ENCODE measurements at places on chromosomes 12 and 14.

DNA sequence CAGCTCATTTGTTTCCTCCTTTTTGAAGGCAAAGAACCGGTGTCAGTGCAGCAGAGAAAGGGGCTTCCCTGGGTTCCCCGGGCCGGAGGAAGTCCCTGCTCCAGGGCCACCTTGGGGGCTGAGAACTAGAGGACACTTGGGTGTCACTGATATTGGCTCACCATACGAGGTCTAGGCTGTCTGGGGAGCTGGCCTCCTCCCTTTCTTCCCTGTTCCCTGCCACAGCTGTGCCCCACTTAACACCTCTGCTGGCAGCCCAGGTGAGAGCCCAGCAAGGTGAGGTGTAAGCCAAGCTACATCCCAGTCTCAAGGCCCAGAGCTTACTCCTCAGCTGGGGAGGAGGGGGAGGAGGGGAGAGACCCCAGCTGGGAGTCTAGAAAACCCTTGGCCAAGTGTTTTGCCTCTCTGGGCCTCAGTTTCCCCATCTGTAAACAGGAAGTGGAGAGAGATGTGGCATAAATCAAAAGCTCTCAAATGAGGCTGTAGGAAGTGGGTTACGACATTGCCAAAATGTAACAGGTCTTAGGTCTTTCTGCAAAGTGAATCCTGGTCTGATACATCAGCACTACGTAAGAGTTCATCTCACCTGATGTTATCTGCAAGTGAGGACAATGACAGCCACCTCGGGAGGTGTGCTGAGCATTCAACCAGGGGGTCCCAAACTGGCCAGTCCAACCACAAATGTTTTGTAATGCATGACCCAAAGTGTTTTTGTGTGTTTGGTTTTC, 25.5 kb downstream of the RASAL1 start:
- DNase-seq = no peak

- no peak for DNase-seq
These were observed 74.4 kb upstream of the MAP1LC3B2 start for GRCh38 chr12:116484807-116485206.

DNA sequence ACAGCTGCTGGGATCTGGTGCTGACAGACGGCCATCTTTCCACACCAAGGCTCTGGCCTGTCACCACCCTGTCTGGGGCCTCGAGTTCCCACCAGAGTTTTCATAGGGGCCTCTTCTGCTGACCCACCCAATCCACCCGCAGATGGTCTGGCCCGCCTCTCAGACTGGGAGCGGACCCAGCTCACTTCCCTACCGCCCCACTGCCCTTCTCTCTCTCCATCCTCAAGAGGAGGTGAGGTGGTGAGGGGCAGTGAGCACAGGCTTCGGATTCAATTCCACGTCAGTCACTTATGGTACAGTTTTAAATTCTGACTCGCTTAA, 12.3 kb upstream of the RPS6KL1 start:
- no peak for DNase-seq

DNA sequence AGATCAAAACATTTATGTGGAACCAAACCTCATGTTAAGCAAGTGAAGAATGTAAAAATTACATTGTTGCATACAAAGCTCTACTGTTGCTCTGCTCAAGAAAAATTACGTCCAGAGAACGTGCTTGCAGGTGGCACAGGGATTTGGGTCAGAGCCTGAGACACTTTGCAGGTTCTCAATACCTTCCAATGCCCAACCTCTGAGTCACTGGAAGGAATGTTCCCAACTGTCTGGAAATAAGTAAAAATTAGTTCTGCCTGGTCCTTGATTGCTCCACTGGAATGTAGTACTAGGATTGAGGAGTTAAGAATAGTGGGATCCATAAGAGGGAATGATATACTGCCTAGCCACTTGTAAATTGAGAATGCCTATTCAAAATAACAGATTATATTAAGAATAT, 2.8 kb upstream of the IFNG start:
- no peak for DNase-seq

DNA sequence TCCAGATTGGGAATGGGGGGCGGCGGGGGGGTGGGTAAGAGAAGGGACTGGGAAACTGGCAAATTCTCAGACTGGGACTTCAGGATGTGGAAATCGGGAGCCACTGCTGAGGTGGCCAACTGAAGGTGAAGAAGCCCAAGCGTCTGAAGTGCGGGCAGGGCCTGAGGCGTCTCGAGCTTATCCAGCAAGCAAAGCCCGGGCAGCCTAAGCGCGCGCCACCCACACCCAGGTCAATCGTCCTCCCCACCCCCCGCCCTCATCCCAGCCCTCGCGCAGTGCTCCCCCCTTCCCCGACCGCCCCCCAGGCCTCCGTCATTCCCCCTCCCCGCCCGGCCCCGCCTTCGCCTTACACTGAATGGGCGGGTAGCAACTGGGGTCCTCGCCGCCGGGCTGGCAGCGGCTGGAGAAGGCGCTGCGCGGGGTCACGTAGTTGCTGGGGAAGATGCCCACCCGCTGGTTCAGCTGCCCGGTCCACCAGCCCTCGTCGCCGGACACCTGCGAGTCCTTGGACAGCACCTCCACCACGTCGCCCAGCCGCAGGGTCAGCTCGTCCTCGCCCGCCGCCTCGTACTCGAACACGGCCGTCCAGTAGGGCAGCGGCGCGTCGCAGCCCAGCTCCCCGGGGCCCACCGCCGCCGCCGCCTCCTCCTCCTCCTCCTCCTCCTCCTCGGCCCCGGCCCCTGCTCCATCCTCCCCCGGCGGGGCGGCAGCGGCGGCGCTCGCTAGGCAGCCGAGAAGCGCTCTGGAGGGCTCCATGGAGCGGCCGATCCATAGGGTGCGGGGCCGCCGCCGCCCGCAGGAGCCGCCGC, 693 bp downstream of the MAP3K9 start:
- DNase-seq = no peak

DNA sequence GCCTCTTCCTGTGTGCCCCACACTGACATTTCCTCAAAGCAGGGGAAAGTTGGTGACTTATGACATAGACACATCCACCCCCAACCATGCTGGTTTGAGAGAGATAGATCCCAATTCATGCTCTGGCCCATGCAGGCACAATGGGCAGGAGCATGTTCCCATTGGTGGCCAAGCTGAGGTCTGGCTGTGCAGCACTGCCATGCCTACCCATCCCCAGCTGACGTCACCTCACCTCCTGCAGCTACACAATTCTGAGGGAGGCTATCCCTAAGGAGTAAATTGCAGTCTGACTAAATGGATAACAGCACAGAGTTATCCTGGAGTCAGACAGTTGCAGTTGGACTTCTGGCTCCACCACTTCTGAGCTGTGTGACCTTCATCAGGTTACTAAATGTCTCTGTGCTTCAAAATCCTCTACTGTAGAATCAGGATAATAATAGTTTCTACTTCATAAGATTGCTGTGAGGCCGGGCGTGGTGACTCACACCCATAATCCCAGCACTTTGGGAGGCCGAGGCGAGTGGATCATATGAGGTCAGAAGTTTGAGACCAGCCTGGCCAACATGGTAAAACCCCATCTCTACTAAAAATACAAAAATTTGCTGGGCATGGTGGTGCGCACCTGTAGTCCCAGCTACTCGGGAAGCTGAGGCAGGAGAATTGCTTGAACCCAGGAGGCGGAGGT, 323.9 kb downstream of the BCL11B start:
- no peak for DNase-seq

- DNase-seq = no peak
These were observed 60.7 kb upstream of the SAV1 start for GRCh38 chr14:50728836-50729235.

- no peak for DNase-seq
These were observed 341.1 kb downstream of the EMP1 start for GRCh38 chr12:13537623-13538022.

DNA sequence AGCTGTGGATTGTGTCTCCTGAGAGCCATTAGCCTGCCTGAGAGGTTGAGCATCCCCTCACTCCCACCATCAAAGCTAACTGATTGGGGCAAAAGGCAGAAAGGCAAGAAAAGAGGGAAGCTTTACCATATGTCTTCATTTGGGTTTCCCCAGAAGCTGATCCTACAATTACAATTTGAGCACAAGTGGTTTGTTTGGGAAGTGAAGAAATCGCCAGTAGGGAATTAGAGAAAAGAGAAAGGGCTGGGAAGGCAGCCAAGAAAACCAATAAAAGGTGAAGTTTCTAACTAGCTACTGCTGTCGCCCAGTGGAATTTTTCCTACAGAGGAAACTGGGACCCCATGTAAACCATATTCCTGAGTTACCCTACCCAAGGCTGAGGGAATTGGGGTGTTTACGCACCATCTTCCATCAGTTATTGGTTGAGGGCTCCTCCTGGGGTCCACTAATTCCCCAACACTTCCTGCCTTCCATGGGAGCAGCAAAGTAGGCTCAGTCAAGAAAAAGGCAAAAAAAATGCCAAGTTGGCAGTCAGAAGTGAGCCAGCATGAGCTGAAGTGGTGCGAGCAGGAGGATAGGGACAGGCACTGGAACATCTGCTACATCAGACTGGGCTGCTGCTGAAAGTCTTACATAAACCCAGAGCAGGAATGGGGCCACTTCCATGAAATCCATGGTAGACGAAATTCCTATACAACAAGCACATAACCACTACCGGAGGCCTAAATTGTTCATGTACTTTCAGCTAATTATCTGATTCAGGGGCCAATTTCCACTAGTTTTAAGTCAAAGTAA, 17.3 kb downstream of the KCNK10 start:
- DNase-seq = no peak

DNA sequence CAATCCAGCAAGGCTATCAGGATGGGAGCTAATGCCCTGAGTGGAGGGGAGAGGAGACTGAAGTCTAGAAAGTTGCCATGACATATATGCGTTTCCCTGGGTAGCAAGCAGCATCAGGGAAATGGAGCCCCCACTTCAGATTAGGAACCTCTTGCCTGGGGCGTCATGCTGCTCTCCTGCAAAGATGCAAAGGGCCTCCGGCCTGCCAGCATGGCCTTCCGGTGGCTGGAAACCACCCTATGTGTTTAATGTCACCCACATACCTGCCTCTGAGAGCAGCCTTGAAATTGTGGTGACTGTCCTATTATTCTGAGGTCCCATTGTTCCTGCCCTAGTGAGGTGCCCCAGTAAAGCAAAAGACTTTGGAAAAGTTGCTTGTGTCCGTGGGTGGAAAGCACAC, 10.0 kb upstream of the IFI27L2 start:
- DNase-seq = no peak

DNA sequence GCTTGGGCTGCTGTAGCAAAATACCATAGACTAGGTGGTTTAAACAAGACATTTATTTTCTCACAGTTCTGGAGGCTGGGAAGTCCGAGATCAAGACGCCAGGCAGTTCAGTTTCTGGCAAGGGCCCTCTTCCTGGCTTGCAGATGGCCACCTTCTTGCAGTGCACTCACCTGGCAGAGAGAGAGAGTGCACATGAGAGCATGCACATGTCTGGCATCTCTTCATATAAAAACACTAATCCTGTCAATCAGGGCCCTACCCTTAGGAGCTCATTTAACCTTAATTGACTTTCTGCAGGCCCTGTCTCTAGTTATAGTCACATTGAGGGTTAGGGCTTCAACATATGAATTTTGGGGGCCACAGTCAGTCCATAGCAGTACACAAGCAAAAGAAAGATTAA, 12.4 kb upstream of the EVL start:
- no peak for DNase-seq

GRCh38 chr12:2835691-2836403, 1.0 kb upstream of the NRIP2 start:
- DNase-seq = no peak

All from stimulated activated CD8-positive, alpha-beta memory T cell treated with anti-CD3 and anti-CD28 coated beads, Interleukin-7, amount 100 ng/mL, for 1 hour (primary cell).